ENCODE measurements at places on chromosomes 2 and 18.

GRCh38 chr2:197804049-197804757 lies at the start of gene PLCL1:
Gene PLCL1, plus strand, starts transcription at chr2:197804593.
- peak; percentile 81 for DNase-seq

DNA sequence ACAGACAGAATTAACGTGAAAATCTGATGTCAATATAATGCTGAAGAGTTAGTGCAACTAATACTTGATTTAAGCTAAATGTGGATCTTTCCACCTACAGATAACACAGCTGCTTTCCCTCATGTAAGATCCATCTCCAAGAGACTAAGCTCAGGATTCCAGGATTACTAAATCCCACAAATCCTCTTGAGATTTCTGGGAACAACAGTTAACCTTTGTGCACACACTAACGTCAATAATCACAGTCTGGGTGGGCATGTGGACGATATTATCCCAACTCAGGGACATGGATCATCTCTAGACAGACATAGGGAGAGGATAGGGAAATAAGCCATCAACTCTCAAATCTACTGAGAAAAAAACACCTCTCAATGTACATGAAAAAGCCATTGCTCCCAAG lies 432.6 kb downstream of the SATB2 start:
- no peak for DNase-seq

DNA sequence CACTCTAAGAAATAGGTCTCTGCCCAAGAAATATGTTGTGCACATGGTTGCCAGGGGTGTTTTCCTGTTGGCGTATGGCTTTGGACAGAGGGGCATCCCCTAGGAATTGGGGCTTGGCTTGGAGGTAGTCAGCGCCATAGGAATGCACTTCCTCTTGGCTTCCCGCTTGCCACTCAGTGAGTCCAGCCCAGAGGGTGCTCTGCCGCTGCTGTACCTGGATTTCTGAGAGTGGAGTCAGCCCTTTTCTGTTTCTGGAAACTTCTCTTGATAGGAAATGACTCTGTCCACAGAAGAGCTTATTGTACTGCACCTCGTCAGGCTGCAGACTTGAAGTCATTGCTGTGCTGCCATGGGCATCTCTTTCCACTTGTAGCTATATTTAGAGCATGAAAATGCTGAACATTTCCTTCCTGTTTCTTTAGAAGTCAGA lies 116.7 kb upstream of the MGAT5 start:
- DNase-seq: no peak

DNA sequence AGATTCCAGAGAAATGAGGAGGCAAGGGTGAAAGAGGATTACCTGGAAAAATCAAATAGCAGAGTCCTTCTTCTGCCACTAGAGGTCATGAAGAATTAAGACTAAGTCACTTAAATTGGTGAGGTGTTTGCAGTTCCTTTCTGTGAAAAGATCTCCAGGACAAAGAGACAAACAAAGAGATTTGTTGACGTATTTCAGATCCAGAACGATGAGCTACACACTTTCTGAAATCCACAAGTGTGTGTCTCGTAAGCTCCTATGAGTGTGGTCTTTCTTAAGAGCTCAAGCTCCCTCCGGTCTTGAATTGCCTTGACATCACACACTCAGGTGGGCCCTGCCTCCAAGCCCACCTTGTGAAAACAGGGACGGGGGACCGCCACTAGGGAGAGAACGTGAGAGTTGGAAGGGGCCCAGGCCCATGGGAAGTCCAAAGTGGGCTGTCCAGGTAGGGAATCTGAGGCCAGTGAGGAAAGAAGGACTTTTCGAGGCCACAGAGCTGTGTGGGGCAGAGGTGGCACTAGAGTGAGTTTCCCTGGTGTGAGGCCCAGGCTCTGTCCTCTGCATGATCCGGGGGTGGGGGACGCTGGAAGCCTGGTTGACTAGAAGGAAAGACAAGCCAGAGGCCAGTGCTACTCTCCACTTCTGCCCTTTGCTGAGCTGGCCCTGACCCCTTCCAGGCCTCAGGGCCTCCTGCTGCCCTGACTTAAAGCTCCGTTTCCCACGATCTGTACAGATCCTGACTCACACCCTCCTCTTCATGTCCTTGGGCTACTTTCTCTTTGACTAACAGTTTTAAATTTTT lies 168.1 kb upstream of the NCK2 start:
- no peak for DNase-seq

- no peak for DNase-seq
Measured at GRCh38 chr18:13984080-13984479, 68.7 kb upstream of the MC2R start.

GRCh38 chr18:49892148-49892924 lies 79.0 kb upstream of the ACAA2 start:
- no peak for DNase-seq

GRCh38 chr2:216839688-216840087 lies 20.2 kb downstream of the TNP1 start:
- DNase-seq: no peak

DNA sequence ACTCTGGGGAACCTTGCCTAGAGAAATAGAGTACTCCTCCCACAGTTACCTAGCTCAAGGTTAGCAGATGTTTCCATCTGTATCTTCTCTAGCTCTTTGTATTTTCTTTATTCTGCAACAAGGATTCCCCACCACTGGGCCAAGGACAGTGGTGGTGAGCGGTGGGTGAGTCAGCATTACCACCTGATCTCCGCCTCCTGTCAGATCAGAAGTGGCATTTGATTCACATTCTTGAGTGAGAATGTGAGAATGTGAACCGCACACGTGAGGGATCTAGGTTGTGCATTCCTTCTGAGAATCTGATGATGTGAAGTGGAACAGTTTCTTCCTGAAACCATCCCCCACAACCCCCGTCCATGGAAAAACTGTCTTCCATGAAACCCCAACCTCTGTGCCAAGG lies 9.0 kb downstream of the EPB41L3 start:
- no peak for DNase-seq

DNA sequence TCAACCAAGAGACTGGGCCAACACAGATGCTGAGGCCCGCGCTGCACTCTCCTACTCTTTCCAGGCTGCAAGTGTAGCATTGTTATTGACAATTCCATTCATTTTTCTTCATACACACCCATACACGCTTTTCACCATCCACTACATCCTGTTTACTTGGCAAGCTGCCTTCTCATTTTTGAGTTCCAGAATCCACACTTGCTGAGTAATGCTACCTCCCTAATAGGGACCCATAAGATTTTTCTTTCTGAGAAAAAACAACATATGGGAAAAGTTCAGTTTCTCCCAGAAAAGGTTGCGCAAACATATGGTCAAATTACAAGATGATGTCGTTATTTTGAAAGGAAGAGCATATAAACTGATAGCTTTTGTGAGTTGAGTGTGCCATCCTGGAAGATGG lies 3.3 kb upstream of the NETO1 start:
- no peak for DNase-seq

- DNase-seq: no peak
Measured at GRCh38 chr2:156423674-156424282, 12.4 kb upstream of the GPD2 start.

DNA sequence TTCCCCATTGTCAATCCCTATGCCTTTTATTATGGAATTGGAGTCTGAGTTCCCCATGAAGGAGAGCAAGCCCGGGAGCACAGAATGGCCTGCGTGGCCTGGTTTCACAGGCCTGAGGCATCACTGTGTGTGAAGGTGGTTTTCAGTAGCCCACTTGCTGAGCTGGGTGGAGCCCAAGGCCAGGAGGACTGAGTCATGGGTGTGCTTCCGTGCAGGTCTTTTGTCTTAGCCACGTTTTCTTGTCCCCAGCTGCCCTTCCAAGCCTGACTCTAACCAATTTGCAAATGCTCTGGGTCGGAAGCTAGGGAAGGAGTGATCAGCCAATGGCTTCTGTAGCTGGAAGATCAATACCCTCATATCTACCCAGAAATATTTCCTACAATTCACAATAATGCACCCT lies 119.2 kb downstream of the MAPK4 start:
- DNase-seq: no peak

- DNase-seq: no peak
Measured at GRCh38 chr18:3255611-3256165, 6.2 kb upstream of the MYL12B start.

GRCh38 chr18:31553800-31554199 lies 37.9 kb upstream of the TTR start:
- DNase-seq: no peak

GRCh38 chr18:5998907-5999306 lies 103.6 kb upstream of the TMEM200C start:
- no peak for DNase-seq

GRCh38 chr18:23812546-23813440 lies 123.5 kb downstream of the LAMA3 start:
- DNase-seq: no peak

- no peak for DNase-seq
Measured at GRCh38 chr2:207048416-207048815, 109.1 kb downstream of the CPO start.

GRCh38 chr2:120005834-120006521 lies 6.9 kb upstream of the EPB41L5 start:
- DNase-seq: no peak

DNA sequence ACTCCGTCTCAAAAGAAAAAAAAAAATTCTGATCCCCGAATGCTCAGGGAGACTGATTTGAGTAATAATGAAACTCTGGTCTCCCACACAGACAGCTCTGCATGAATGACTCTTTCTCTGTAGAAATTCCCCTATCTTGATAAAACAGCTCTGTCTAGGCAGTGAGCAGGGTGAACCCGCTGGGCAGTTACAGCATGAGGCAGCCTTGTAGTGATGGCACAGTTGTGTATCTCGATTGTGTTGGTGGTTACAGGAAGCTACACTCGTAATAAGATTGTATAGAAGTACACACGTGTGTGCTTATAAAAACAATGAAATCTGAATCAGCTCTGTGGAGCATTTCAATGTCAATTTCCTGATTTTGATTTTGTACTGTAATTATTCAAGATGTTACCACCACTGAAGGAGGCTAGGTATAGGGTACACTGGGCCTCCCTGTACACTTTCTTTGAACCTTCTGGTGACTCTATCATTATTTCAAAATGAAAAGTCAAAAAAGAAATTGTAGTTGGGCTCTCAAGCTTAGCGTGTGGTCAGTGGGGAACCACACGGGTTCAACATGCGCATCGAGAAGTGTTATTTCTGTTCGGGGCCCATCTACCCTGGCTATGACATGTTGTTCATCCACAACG lies 34.9 kb upstream of the ATP8B1 start:
- no peak for DNase-seq

GRCh38 chr2:239569401-239570090 lies 168.7 kb upstream of the HDAC4 start:
- DNase-seq: no peak

DNA sequence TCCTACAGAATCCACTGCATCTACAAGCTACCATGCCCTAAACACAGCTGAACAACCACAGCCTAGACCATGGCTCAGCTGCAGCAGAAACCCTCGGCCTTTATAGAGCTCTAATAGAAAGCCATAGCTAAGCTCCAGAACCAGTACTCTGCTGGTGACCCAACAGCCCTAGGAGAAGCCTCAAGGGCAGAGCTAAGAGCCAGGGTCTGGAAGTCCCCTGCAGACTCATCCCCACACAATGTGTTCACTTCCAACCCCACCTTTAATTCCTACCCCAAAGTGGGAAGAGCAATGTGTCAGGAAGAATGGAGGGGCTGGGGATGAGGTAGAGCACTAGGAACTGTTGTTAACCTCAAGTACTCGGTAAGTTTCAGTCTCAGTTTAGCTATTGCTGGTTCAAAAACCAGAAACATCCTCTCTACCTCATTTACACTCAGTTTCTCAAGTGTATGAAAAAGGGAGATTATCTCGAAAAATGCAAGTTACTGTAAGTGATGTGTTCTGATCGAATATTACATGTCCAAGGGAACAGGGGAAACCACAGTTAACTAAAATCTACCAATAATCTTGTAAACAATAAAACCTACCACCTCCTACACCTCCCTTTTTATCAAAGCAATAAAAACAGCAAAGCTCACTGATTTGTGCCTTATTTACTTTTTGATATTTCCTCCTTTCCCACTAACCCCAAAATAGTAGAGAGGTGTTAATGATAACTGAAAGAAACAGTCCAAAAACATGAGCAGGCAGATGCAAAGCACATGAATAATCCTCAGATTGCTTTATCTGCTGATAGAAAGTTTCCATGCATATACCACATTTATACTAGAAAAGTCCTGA lies 36.2 kb downstream of the THADA start:
- no peak for DNase-seq

GRCh38 chr2:147273106-147273505 lies 571.7 kb upstream of the ACVR2A start:
- no peak for DNase-seq

DNA sequence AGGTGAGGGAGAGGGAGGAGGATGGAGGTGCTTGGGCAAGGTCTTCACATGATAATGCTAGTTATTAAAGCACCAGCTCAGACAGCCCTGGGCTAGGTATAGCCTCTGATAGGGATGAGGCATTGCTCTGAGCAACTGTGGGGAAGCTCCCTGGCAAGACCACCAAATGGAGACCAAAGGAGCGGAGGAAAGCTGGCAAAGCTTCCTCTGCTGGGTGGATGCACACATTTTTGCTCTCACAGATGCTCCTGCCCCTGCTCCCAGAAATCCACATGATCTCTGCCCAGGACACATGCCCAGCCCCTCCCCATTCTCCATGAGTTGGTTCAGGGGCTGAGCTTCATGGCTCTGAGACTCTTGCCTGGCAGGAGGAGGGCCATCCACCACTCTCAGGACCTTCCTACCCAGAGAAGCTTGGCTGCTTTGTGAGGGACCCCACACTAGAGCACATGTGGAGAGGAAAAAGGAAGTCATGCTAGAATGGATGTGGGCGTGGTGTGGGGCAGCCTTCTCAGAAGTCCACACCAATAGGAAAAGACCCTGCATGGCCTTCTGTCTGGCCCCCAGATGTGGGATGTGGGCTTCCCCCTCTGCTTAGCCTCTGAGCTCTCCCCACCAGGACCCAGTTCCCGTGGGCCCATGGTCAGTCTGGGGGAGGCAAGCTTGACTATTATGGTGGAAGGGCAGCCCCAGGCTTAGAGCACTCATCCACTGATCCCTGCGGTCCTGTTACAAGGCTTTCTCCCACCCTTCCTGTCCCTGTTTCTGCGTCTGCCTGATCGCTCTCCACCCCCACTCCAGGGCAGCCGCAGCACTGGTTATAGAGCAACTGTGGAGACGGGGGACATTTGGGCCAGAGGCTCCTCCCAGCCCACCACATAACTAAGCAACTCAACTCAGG lies 10.5 kb upstream of the CYP26B1 start:
- no peak for DNase-seq

DNA sequence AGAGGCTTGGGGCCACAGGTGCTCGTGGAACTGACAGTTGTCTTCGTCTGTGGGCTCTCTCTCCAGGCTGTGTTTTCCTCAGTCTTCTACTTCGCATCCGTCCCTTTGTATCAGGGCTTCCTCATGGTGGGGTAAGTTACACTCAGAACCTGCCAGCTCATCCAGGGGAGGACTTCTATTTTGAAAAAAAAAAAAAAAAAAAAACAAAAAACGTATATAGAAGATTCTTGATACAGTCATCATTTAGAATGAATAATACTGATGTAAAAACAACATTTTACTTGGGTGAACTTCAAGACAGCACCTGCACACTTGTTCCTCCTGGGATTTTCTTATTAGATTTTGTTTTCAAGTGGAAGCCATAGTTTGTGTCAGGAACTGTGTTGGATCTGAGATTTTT lies 47.7 kb upstream of the NFATC1 start:
- DNase-seq: no peak

- DNase-seq: no peak
Measured at GRCh38 chr18:67219821-67220220, 296.7 kb downstream of the DSEL start.

All from activated T-cell treated with anti-CD3 and anti-CD28 coated beads for 1 hour (primary cell).